ENCODE measurements at places on chromosomes 5 and 9.
A peak's percentile ranks its signal among the peaks of the same experiment; 100 is the strongest.

GRCh38 chr9:94934816-94935328 lies 208.4 kb downstream of the AOPEP start:
- no peak for DNase-seq

- DNase-seq = no peak
These were observed 6.4 kb downstream of the GABRA6 start for GRCh38 chr5:161691911-161692310.

- DNase-seq = peak; percentile 78
These were observed 31.1 kb upstream of the SLC6A3 start for GRCh38 chr5:1476181-1476966.

- DNase-seq = no peak
These were observed 286.2 kb downstream of the ACTL7B start for GRCh38 chr9:108569624-108570023.

GRCh38 chr5:132776131-132776937 lies 705 bp downstream of the SEPTIN8 start:
- no peak for DNase-seq

- no peak for DNase-seq
These were observed 46.5 kb upstream of the TNFAIP8 start for GRCh38 chr5:119309326-119309725.

GRCh38 chr9:4070266-4070665 lies 229.6 kb downstream of the GLIS3 start:
- DNase-seq = no peak

- DNase-seq = no peak
These were observed 901 bp upstream of the SLC12A7 start for GRCh38 chr5:1112596-1113331.

DNA sequence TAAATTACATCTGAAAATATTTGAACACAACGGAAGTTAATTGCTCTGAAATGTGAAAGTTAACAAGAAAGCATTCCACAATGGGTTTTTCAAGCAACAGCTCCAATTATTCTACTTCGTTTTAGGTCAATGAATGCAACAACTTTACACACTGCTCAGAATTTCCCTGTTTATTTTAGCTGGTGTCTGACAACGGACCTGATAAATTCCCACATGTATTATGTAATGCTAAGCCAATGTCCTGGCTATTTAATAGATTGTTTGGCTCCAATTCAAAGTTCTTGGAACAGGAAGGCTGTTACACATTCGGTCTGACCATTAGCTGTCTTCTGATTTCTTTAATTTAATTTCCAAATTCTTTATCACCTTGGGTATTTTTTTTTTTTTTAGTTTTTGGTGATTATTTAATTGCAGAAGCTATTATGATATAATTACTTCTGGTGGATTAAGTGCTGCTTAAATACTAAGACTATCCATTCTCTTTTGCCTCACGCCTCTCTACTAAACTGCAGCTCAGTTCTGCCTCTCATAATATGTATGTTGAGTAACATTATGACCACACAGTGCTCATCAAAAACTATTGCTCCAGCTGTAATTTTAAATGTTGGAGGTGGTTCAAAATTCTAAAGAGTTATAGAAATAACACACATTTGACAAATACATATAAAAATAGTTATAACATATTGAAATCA lies 57.9 kb downstream of the MEF2C start:
- peak; percentile 81 for DNase-seq

DNA sequence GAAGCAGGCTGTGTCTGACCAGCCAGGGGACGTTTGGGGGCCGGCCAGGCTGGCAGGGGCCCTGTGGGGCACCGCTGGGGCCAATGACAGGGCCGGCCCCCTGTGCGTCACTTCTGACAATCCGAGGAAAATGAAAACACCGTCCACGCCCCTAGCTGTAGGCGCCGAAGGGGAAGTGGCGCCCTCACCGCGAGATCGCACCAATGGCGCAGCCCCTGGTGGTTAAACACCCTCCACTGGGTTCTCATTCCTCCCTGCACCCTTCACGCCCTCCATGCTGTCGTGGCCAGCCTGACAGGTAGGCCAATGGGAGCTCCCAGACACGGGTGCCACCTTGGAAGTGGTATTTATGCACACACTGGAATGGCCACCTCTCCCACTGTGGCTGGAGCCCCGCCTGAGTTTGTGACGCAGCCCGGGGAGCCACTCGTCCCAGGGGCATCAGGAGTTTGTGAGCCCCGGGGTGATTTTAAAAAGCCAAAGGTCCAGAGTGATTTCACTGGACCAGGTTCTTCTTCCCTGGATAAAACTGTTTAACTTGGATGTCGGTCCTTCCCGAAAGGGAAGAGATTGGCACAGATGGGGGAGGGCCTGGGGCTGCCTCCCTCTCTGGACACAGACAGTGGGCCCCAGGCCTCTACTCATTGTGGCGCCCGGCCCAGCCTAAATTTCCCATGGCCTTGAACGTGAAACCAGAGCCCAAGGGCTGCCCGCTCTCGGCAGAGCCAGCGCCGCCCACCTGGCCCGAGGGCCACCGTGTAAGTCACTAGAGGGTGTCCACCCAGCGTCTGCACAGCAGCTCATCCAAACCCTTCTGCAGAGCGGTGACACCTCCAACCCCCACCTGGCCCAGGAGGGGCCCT lies 49.7 kb downstream of the NKD2 start:
- DNase-seq = no peak

GRCh38 chr5:180139731-180140055 lies 68.1 kb upstream of the RNF130 start:
- no peak for DNase-seq
